ENCODE measurements at places on chromosomes 7 and 10.

DNA sequence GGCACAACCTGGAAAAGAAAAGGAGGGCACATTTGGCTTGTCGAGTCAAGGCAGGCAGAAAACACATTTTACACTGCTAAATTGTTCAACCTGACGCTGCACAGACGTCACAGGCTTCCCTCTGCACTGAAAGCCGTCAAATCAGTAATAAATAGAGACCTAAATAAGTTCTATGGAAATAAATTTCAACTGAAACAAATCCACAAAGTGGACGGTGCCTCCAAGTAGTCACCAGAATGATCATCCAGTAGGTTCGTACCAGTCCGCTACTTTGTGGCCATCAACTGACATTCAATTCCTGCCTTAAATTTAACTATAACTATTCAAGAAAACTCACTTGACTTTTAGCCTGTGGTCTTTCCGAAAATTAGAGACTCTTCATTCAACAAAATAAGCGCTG, 49.0 kb downstream of the NPVF start:
- DNase-seq: no peak

- no peak for DNase-seq
Observed at GRCh38 chr7:109873296-109873695, 1217.6 kb upstream of the LRRN3 start.

DNA sequence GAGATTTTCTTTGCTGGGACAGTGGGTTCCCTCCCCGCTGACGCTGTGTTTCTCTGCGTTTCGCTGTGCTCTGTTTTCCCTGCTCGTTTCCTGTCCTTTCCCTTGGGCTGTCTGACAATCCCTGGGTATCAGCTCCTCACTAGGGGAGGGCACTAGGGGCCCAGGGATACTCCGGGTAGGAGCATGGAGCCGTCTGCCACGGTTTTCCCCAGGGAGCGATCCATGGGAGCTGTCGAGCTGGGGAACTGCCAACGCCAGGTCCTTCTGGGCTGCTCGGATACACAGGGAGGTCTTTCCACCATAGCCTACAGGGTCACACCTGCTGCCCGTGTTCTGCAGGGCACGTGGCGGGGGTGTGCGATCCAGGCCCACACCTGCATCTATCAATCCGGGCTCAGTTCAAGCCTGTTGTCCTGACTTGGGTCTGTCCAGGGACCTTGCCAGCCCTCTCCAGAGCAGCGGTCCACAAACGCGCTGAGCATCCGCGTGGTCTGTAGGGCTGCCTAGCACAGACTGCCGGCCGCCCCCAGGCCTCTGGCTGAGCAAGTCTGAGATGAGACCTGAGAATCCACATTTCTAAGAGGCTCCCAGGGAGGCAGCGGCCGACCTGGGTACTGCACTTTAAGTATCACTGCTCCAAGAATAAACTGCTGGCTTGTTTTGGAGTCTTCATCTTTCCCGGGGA, 263.1 kb downstream of the ELFN1 start:
- DNase-seq: no peak

- DNase-seq: no peak
Observed at GRCh38 chr7:88018501-88018900, 84.5 kb downstream of the ADAM22 start.

- no peak for DNase-seq
Observed at GRCh38 chr10:49595003-49595712, 15.0 kb upstream of the SLC18A3 start.

GRCh38 chr10:131683281-131683861, 217.4 kb upstream of the PPP2R2D start:
- no peak for DNase-seq

DNA sequence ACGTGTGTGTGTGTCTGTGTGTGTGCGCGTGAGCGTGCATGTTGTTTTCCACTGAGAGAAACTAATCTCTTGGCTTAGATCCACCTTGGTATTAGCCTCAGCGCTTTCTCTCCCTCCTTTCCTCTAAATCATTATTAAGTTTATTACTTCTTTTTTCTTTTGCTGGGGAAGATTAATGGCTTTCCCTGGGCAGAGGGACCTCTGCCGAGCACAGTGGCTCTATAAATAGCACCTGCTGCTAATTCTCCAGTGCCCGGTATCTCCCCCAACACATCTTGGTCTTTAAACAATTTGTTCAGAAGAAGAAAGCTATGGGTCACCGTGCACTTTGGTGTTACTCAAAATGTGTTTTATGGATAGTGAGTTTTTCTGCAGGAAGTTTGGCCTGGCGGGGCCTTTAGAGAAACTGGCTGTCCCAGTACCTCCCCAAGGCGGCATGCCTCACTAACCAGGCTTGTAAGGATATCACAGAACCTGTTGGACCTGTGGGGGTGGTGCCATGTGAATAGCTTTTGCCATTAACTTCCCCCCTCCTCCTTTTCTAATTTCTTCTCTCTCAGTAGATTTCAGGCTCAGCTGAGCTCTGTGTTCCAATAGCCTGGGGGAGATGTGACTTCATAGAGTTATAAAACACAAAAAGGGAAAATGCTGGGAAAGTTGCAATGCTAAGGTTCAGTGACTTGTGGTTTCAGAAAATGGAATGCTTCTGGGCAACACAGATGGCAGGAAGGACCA, 70.1 kb upstream of the RAB11FIP2 start:
- DNase-seq: no peak

DNA sequence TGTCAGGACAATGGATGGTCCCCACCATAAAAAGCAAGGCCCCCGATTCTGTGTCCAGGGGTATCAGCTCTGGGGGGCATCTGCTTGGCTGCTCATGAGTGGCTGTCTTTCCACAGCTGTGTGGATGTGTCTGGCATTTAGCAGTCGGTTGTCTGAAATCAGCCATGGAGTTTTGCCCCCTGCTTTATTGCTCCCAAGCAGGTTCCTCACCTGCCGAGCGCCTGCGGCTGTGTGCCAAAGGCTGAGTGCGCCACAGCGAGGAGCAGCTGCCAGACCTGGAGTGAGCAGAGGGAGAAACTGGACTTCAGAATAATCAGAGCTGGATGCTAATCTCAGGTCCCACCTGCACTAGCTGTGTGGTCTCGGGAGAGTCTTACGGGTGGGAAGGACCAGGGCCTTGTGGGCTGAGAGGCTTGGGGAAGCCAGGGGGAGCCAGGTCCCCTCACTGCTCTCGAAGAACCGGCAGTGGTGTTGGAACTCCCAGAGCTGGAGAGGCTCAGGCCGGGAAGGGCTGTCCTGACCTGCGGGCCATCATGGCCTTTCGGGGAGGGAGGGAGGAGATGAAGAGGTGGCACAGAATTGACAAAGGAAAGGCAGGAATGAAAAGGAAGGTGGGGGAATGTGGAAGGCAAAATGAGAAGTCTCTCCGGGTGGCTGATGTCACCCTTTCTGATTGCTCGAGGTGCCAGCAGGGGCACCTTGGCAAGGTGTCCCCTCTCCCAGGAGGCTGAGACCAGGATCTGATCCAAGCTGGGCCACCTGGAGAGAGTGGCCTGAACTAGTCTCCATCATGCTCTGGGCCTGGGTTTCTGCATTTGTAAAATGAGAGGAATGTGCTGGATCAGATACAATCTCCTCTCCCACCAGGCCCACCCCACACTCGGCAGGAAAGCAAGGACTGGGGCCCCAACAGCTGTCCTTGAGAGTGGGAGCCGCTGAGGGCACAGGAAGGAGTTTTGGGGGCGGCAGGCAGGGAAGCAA, 30.2 kb upstream of the LEP start:
- no peak for DNase-seq

DNA sequence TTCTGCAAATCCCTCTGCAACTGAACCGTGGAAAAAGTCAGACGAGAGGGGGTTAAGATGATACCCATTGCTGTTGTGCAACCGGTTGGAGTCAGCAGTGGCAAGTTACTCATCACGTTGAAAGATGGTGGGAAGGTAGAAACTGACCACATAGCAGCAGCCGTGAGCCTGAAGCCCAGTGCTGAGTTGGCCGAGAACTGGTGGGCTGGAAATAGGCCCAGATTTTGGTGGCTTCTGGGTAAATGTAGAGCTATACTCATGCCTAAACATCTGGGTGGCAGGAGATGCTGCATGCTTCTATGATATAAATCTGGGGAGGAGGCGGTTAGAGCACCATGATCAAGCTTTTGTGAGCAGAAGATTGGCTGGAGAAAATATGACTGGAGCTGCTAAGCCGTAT, 78.6 kb downstream of the ARL5B start:
- no peak for DNase-seq

DNA sequence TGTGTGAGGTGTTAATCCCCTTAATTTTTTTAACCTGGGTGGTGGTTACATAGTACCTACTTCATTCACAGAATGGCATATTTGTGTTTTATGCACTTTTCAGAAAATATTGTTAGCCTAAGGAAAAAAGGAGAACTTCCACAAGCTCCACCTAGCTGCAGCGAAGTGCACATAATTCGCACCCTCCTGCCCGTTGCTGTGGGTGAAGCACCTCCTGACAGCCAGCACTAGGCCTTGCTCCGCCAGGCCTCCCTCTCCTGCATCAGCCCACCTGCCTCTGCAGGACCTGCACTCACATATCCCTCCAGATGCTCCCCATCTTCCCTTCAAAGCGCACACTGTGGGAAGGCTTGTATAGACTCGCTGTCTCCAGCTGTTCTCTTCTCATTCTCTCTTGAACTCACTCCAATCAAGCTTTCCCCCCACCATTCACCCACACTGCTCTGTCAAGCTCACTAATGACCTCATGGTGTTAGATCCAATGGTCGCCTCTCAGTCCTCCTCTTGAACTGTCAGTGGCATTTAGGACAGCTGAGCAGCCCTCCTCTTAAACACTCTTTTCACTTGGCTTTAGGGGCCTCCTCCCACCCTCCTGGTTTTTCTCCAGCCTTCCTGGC, 20.7 kb upstream of the GRID1 start:
- no peak for DNase-seq

GRCh38 chr7:90563286-90563685, 32.8 kb upstream of the CDK14 start:
- no peak for DNase-seq

GRCh38 chr7:129544700-129545099, 42.4 kb downstream of the SMKR1 start:
- no peak for DNase-seq

DNA sequence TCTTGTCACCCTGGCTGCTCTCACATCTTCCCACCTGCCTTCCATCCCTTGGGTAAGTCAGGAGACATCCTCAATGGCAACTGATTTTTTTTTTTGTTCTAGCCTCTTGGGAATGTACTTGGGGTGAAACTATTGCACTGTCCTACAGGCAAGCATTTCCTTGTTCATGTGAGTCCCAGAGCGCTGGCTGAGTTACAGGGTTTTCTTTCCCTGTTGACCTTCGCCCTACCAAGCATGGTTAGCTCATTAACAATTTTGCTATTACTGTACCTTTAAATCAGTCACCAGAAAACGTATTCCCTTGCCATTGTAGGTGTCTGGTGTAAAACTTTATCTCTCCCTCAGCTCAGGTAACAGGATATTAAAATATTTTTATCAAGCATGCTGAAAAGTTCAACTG, 98.9 kb downstream of the PRLHR start:
- DNase-seq: no peak

GRCh38 chr7:125375942-125376341, 446.3 kb upstream of the POT1 start:
- DNase-seq: no peak

GRCh38 chr10:66822801-66823200, 103.0 kb upstream of the LRRTM3 start:
- no peak for DNase-seq

GRCh38 chr7:77351539-77352004, 64.6 kb downstream of the GSAP start:
- DNase-seq: no peak

DNA sequence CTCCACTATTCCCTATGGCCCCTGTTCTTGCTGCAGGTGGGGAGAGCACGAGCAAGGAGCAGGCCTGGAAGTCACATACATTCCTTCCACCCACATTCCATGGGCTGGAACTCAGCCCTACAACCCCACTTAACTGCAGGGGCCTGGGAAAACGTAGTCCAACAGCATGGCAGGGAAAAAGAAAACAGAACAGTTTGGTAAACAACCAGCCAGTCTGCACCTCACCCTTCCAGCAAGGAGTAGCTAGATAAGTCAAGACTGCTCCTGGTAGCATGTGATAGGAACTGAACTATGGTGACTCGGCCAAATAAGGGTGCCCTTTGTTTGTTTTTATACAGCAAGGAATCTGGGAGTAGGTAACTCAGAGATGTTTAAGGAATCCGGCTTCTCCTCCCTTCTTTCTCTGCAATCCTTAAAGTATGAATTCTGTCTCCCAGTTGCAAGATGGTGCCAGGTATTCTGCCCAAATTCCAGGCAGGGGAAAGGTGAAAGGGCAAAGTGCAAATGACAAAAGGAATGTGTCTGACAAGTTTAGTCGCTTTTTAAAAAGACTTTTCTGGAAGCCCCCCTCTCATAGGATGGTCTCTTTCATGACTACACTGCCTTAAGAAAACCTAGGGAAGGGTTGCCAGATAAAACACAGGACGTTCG, 311.7 kb upstream of the NEBL start:
- DNase-seq: no peak

- no peak for DNase-seq
Observed at GRCh38 chr7:143492043-143492471, 14.4 kb downstream of the TAS2R41 start.

- DNase-seq: no peak
Observed at GRCh38 chr10:109183366-109183765, 739.9 kb downstream of the XPNPEP1 start.

GRCh38 chr7:130353196-130353595, 8.6 kb downstream of the CPA5 start:
- no peak for DNase-seq

- no peak for DNase-seq
Observed at GRCh38 chr7:42494736-42495135, 257.7 kb upstream of the GLI3 start.

DNA sequence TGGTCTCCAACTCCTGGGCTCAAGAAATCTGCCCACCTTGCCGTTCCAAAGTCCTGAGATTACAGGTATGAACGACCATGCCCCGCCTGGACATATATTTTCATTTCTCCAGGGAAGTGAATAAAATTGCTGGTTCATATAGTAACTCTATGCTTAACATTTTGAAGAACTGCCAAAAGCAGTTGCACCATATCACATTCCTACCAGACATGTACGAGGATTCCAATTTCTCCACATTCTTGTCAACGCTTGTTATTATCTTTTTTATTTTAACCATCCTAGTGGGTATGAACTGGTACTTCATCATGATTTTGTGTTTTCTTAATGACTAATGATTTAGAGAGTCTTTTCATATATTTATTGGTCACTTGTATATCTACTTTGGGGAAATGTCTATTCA, 21.9 kb upstream of the CPN1 start:
- DNase-seq: no peak

- DNase-seq: no peak
Observed at GRCh38 chr10:24209946-24210491, 1.1 kb downstream of the KIAA1217 start.
